ENCODE measurements at places on chromosomes 1 and 21. TPM values are rescaled to one million over a fixed set of nuclear protein-coding genes. Genes with fewer than 3 reads are reported as not detected.

Gene CHI3L2
- total RNA-seq = 1.7 TPM

Gene COP1
- total RNA-seq = 53.6 TPM

Gene TDRD10
- 3.6 TPM for total RNA-seq

Gene CDC20
- not detected for total RNA-seq

Gene SPRR2G
- not detected for total RNA-seq

Gene ACOT11
- 19.1 TPM for total RNA-seq

Gene KCNE2
- total RNA-seq = not detected

Gene FAM110D
- 8.5 TPM for total RNA-seq

Gene OR2T29
- not detected for total RNA-seq

Gene PTGER3
- 34.8 TPM for total RNA-seq

- DNase-seq = no peak
Measured at GRCh38 chr1:74772945-74773344, 40.0 kb downstream of the TYW3 start.

DNA sequence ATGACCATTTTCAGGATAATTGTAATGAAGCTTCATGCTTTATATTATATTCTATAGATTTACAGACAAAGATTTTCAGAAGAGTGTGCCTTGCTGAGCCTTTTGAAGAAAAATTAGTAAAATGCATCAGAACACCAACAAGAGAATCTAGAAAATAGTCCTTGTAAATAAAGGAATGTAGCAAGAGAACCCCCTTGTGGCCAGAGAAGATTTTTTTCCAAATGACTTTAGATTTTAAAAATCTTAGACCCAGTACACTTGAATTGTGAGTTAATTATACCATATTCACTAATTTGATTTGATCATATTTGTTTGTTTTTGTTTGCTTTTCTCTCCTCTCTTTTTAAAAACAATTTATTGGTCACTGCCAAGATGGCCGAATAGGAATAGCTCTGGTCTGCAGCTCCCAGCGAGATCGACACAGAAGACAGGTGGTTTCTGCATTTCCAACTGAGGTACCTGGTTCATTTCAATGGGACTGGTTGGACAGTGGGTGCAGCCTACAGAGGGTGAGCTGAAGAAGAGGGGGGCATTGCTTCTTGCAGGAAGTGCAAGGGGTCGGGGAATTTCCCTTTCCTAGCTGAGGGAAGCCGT lies 12.8 kb upstream of the IFI44L start:
- no peak for DNase-seq

- DNase-seq = no peak
Measured at GRCh38 chr1:10814312-10814711, 17.9 kb upstream of the CASZ1 start.

GRCh38 chr21:26027696-26028095 lies 142.9 kb downstream of the APP start:
- DNase-seq = no peak

DNA sequence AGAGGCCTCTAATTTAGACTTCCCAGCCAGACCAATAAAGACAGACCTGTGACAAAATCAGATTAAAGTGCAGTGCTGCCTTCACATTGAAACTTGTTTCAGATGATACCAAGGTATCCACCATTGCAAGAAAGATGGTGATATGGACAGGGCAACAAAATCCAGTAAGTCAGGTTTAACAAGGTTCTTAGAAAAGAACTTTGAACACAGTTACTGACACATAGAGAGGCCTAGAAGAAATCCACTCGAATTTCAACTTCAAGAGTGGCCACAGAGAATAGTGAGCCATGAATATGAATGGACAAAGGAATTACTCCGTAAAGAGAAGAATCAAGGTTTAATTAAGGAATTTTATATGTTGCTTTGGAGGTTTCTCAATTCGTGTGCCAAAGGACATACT lies 230.4 kb downstream of the KCNT2 start:
- no peak for DNase-seq

DNA sequence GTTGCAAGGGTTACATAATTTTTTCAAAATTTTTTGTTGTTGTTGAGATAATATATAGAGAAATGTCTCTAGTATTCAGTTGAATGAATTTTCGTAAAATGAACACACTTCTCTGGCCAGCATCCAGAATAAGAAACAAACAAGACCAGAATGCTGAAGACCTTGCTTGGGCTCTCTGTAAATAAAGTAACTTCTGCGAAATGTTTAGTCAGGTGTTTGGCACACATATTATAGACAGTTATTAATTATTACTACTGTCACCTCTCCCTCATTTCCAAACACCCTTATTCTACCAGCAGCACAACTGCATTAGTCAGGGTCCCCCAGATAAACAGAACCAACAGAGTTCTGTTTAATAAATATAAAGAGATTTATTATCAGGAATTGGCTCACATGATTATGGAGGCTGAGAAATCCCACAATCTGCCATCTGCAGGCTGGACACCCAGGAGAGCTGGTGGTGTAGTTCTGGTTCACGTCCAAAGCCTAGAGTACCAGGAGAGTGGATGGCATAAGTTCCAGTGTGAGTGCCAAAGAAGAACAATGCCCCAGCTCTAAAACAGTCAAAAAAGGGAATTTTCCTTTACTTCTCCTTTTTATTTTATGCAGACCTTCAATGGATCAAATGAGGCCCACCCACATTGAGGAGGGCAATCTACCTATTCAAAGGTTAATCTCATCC lies 44.1 kb upstream of the KCND3 start:
- DNase-seq = no peak

- DNase-seq = peak; percentile 95
Measured at GRCh38 chr1:200738949-200739651, 407 bp downstream of the CAMSAP2 start.

DNA sequence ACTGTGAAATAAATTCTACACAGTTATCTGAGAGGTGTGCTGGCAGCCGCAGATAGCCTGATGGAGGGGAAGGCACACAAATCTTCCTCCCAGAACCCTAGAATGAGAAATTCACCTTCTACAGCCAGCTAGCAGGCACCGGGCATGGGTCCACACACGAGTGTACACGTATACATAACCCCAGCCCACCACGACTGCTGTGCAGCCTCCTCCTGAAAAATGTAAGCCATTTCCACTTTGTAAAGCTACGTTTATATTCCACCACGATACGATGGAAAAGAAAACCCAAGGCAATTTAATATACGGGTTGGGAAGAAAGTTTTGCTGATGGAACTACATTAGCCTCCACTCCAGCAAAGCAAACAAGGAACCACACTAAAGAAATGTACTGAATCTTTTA lies 1.8 kb downstream of the BTG3 start:
- no peak for DNase-seq

DNA sequence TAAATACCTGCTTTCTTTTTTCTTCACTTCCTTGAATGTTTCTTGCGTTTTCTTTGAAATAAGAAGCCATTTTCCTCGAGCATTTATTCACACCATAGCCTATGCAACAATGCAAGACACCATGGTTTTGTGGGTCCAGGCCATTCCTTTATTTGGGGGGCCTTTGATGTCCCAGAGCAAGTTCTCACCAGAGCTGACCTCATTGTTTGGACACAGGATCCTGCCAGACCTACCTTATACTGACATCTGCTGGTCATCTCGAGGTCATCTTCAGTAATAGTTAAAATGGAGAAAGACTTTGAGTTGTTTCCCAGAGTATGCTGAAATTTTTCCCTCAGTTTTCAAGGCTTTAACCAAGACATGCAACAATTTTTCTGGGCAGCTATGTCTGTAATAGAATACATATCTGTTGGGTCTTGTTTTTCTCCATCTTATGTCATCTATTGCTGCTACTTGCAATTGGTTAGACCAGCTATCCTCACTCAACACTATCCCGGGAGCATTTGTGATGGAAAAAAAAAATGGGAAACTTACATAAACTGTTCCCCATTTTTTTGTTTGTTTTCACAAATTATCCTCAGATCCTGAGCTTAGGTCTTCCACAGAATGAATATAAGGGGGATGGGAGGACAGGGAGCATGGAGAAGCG lies 34.0 kb upstream of the BACE2 start:
- DNase-seq = no peak

- DNase-seq = no peak
Measured at GRCh38 chr21:40331172-40331571, 463.9 kb downstream of the PCP4 start.

DNA sequence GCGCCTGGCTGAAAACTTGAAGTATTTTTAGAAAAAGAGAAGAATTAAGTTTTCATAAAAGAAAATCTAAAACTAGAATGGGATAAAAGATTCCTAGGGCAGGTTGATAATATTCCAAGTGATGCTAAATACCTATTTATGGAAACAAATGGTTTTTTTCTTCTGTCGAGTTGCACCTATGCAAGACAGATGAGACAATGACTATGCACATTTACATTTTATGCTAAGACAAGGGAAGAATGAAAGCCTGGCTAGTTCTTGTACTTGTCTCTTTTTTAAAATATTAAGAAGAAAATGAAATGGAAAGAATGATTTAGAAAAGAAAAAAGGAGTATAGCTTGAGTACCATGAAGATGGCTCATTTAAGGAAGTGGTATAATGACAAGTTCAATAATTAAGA lies 24.4 kb upstream of the USP24 start:
- DNase-seq = no peak

- no peak for DNase-seq
Measured at GRCh38 chr1:166489670-166490436, 323.1 kb upstream of the FAM78B start.

Measured in esophagus muscularis mucosa (tissue), 4 donors.